T-cell (primary cell): ENCODE measurements at places on chromosomes 6 and 20. TPM values are rescaled to one million over a fixed set of nuclear protein-coding genes. Genes with fewer than 3 reads are reported as not detected.

The PRDM13 gene
- not detected for total RNA-seq

The INSM1 gene
- total RNA-seq = not detected

The EDN1 gene
- total RNA-seq = 0.53 TPM

The SLC13A3 gene
- 0.29 TPM for total RNA-seq

The FAXC gene
- total RNA-seq = not detected

The SPACA1 gene
- total RNA-seq = not detected
